ENCODE measurements at places on chromosomes 3 and 15. TPM values are rescaled to one million over a fixed set of nuclear protein-coding genes. Genes with fewer than 3 reads are reported as not detected.

Gene TERC
- 179 TPM for total RNA-seq

DNA sequence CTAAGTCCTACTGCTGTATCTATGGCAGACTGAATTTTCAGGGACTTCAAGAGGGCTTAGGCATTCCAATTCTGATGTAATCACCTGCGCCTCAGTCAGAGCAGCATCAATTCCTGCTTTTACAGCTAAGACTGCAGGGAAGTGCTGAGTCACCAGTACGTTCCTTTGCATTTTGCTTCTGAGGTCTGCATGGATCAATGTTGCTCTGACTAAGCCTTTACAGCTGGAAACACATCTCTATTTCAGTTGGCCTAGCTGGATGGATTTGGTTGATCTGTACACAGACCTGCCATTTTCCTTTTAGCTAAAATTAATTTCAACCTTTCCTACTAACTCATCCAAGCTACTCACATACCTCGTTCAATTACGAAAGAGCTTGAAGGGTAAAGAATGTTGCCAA, 51.3 kb downstream of the ETV5 start:
- DNase-seq = no peak

Gene C15orf62
- 0.51 TPM for total RNA-seq

- DNase-seq = no peak
These were observed 114.3 kb upstream of the ARHGEF3 start for GRCh38 chr3:56915966-56916586.

Gene MITF
- 28.8 TPM for total RNA-seq

Gene FBLN2
- 84.3 TPM for total RNA-seq

- DNase-seq = no peak
These were observed 29.0 kb upstream of the PIK3CB start for GRCh38 chr3:138863776-138864113.

Gene FBXL22
- 21.7 TPM for total RNA-seq

Gene ITPKA
- 1.2 TPM for total RNA-seq

Gene KATNBL1
- total RNA-seq = 102 TPM

DNA sequence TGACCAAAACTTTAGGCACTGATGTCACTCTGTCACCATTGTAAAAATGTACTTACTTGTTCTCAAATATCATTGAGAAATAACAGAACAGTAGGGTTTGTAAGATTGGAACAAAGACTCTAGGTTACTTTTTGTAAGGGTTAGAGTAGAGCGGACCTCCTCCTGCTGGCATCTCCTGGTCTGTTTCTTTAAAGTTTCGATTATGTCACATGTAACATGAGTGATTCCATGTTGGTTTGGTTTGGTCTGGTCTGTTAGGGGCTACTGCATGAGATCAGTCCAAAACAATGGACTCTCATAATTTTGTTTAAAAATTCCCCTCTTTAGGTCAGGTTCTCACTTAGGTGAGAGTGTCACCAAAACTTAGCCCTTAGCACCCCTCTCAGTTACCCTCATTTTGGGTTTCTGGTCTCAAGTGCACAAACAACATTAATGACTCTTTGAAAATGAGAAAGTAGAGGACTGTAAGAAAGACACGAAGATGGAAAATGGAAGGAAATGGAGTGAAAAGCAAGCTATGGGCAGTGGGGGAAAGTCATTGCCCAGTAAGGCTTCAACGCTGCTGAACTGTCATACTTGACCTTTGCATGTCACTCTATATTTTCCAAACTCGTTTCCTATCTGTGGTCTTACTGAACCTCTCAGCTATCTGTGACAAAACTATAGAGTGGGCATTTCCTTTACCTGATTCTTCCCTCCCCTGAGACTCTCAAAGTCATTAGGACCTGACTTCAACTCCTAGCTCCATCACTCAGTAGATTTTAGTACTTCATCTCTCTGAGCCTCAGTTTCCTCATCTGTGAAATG, 52.7 kb downstream of the LDHAL6B start:
- no peak for DNase-seq

Gene MEIS2
- 42.1 TPM for total RNA-seq

Gene GXYLT2
- 47.7 TPM for total RNA-seq

DNA sequence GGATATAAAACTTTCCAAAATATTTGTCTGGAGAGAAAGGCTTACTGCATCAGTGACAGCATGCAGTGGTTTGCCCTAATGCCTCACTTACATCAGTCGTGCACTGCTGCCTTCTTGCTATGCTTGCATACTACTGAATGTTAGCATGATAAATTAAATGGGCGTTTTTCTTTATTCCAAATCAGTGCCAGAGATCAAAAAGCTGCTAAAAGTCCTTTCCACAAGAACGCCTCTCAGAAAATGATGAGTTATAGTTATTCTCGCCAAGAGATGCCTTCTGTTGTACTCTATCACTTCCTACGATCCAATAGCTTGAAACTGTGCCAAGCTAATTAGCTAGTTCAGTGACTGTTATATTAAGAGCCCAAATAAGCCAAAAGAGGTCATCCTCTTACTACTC, 345.8 kb upstream of the ROBO2 start:
- DNase-seq = no peak

GRCh38 chr3:135047061-135047460, 252.0 kb downstream of the EPHB1 start:
- DNase-seq = no peak
